Cardiac septum (tissue), 1 donor: ENCODE measurements at places on chromosomes 1 and 21. TPM values are rescaled to one million over a fixed set of nuclear protein-coding genes. Genes with fewer than 3 reads are reported as not detected.

DNA sequence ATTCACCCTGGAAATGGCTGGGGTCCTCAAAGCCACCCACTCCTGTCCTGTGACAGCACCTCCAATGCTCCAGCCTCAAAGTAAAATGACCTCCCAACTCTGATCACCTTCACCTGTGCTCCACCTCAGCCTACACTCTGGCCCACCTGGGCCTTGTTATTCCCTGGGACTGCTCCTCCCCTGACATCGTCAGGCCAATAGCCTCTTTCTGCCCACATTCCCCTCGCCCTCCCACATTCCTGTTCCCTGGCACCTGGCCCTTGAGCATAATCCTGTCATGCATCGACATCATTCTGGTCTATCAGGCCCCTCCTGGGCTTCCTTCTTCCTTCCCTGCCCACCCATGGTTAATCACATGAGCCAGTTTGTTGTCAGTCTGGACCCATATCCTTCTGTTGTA, 13.2 kb upstream of the BCAR3 start:
- DNase-seq = no peak

GRCh38 chr1:78408192-78408591, 82.6 kb upstream of the PTGFR start:
- no peak for DNase-seq

GRCh38 chr1:168913711-168914463, 184.9 kb upstream of the DPT start:
- DNase-seq = no peak

GRCh38 chr1:199221371-199222150, 582.7 kb downstream of the PTPRC start:
- no peak for DNase-seq

DNA sequence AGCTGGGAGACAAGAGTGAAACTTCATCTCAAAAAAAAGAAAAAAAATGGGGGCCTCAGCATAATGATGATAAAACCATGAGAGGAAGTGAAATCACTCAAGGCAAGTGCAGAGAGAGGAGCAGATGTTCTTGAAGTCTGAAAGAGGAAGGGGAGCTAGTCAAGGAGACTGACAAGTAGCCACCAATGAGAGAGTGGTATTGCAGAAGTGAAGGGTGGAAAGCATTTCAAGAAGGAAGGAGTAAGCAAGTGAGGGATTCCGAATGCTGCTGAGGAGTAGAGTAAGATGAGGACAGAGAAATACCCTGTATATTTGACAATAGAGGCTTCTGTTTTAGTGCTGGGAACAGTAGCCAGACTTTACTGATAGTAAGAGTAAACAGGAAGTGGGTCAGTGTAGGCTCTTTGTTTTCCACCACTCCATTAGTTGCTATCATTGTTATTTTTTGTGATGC, 2.9 kb downstream of the TATDN3 start:
- no peak for DNase-seq

DNA sequence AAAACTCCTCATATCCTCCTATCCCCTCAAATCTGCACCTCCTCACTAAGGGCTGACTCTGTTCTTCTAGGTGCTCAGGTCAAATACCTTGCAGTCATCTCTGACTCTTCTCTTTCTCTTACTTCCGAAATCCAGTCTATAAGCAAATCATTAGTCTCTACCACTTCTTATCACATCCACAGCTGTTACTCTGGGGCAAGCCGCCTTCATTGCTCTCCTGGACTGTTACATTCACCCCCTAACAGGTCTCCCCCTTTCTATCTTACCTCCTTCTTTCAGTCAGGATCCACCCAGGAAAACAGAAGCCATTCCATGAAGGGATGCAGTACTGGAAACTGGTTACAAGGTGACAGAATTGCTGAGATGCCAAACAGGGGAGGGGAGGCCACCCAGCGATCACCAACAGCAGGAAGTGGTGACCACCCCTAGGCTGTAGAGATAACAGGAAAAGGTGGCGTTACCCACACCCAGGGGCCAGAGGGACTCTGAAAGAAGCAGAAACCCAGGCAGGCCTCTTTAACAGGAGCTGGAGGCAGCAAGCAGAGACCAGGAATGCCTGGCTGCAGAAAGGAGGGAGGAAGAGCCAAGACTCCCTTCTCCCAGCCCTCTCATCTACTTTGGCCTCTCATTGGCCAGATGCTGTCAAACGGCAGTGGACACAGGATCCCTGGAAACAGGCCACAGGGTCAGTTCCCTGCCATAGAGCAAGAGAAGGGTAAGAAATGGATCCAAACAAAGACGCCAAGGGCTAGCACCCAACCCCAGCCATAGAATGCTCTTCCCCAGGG, 55.5 kb upstream of the FOXO6 start:
- DNase-seq = no peak

The CLDN19 gene
- total RNA-seq = not detected

The LRIF1 gene
- 16.5 TPM for total RNA-seq

The NSL1 gene
- 27.0 TPM for total RNA-seq

The DCST2 gene
- total RNA-seq = 0.51 TPM
